ENCODE measurements at places on chromosomes 11 and 22.

DNA sequence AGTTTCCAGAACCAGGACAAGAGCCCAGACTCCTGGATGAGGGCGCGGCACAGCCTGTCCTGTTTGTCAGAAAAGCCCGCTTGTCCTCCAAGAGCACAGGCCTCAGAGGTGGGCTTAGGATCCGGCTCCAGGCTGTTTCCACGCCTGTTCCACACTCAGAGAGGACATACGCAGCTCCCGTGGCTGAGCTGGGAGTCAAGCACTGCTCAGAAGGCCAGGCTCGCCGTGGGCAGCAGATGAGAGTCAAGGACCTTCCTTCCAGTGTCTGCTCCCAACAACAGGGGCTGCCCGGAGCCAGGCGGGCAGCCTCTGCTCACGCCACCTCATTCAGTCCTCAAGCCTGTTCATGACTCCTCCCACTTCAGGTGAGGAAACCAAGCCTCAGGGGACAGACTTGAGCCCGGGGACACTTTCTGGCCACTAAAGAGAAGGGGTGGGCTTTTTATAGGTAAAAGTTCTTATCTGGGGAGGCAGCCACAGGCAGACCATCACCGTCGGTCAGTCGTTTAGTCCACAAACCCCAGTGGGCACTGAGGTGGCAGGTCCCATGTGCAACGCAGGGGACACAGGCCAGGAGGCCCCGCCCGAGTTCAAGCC is 3.8 kb downstream of the CYB5R3 start:
- no peak for DNase-seq

- DNase-seq = no peak
Observed at GRCh38 chr11:85845124-85845631, 10.0 kb upstream of the CCDC83 start.

DNA sequence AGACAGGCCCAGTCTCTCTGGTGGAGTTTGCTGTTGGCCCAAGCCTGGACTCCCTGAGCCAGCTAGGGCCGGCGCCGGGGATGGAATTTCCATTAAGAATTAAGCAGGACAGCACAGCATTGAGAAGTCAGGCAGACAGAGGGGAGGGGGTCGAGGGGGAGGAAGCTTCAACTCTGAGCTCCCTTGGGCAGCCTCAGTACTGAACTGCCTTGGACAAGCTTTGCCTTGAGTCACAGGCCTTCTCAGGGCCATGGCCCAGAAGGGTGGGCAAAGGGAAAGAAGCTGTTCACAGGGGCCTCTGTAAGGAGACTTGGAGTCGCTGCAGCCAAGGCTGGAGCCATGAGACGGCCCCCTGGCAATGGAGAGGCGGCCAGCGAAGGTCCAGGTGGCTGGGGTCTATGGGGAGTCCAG is 2.6 kb upstream of the INSC start:
- no peak for DNase-seq

DNA sequence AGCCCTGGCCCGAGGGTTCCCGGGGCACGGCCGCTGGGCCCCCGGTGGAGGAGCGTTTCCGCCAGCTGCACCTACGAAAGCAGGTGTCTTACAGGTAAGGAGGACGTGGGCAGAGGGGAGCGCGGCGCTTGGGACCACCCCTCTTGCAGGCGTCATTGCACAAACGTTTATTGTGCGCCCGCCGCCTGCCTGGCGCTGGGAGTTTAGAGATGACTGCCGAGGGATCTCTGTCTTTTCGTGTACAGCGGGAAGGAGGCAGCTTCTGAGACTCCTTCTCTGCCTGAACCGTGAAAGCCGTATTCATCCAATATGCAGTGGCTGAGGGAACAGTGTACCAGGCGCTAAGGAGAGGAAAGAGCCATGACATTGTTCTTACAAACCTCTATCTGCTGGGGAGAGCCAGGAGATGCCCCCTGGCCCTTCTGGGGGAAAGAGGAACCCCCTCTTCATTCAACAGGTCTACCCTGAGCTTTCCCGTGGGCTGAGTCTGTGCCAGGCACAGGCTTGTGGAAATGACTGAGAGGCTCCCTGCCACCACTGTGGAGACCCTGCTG is 13.8 kb upstream of the DGKZ start:
- no peak for DNase-seq

DNA sequence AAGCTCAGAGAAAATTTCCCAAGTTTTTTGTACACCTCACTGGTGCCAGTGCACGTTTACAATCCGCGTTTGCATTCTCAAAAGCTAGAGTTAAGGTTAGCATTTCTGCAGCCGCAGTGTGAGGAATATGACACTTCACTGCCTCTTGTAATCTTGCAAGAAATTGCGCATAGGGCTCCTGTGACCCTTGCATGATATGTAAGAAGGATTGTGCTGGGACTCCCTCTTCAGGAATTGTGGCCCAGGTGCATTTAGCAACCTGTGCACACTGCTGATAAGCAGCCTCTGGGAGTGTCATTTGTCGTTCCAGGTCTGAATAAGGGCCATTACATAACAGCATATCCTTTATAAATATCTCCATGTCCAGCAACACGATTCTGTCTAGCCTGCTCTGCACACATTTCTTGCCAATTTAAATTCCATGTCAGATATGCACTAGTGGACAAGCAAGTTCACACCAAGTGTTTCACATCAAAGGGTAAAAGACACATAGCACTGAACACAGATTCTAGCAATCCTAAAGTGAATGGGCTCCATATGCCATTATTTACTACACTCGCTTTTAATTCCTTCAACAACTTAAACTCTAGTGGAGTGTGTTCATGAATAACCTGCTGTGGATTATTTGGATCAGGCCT is 69.2 kb upstream of the INCENP start:
- DNase-seq = peak; percentile 16

- DNase-seq = peak; percentile 85
Observed at GRCh38 chr22:32474635-32475467, at the start of gene FBXO7. Gene FBXO7 (plus strand): TSS chr22:32474811. CDS start chr22:32475003, 192 bp downstream.

GRCh38 chr11:10455637-10456487 is 798 bp downstream of the AMPD3 start:
- peak; percentile 60 for DNase-seq

DNA sequence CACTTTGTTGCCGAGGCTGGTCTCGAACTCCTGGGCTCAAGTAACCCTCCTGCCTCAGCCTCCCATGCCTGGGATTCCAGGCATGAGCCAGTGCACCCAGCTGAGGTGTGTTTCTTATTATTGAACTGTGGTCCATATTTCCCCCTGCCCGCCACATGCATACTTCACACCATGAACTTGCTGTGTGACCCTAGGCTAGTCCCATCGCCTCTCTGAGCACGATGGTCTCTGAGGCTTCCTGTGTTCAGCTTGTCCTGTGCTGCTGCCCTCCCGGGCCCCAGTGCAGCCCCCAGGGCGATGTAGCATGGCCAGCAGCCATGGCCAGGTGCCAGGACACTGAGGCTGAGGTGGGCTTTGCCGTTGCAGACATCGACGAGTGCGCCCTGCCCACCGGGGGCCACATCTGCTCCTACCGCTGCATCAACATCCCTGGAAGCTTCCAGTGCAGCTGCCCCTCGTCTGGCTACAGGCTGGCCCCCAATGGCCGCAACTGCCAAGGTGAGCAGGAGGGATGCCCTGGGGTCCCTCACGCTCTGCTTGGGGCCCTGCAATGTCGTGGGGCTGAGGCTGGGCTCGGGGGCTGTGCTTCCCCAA is 45.7 kb downstream of the FBLN1 start:
- no peak for DNase-seq

DNA sequence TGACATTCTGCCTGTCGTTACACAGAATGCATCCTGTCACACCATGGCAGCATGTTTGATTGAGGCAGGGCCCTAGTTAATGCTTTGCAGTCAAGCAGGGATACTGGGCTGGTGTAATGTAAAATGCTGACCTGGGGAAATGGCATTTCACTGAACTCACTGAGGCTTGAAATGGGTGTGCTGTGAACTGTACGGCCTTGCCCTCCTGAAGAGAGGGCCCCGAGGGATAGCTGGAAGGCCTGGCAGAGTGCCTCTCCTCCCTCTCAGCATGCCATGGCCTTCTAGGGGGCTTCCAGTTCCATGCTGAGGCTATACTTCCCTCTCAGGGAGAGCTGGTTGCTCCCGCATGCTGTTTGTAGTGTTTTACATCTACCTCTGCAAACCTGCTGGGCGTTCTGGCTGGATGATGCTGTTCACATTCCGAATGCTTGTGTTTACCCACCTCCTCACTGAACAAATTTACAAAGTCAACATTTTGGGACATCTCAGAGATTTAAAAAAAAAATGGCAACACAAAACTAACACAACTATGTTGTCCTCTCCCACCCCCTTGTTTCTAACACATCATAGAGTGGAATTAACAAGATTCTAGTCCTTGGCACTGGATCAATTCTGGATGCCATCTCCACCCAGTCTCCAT is 416.7 kb upstream of the CADM1 start:
- no peak for DNase-seq

DNA sequence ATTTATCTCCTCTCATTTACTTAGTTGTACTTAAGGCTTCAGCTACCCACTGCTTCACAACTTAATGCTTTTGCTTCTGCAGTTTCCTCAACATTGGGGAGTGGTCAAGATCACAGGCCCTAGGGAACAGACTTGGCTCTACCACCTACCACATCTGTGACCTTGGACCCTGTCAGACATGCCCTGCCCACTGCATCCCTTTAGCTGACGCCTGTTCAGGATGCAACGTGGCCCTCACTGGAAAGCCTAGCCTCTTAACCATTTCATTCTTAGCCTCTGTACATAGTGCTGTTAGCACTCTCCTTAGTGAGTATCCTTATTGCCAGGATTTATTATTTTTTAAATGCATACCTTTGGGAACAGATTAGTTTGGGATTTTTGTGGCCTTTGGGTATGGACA is 34.4 kb downstream of the TNRC6B start:
- DNase-seq = no peak

GRCh38 chr11:36148701-36149100 is 140.5 kb downstream of the COMMD9 start:
- DNase-seq = no peak

All from stimulated activated naive CD8-positive, alpha-beta T cell treated with anti-CD3 and anti-CD28 coated beads, Interleukin-15, amount 100 ng/mL, for 72 hours (primary cell).